ENCODE measurements at places on chromosomes 13 and 19.
A peak's percentile ranks its signal among the peaks of the same experiment; 100 is the strongest.

DNA sequence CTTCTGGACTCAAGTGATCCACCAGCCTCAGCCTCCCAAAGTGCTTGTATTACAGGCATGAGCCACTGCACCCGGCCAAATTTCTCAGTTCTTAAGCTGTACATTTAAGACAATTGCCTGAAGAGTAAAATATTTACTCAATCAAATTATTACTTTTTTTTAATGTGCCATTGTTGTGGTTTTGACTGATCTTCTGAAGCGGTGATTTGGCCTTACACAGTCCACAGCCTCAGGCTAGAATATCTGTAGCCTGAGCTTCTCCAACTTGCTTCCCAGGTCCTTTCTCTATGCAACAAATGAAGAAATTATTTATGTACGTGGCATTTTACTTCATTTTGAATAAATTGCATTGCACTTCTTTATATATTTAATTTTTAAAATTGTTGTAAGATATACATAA is 281.3 kb downstream of the KLF5 start:
- DNase-seq: no peak

DNA sequence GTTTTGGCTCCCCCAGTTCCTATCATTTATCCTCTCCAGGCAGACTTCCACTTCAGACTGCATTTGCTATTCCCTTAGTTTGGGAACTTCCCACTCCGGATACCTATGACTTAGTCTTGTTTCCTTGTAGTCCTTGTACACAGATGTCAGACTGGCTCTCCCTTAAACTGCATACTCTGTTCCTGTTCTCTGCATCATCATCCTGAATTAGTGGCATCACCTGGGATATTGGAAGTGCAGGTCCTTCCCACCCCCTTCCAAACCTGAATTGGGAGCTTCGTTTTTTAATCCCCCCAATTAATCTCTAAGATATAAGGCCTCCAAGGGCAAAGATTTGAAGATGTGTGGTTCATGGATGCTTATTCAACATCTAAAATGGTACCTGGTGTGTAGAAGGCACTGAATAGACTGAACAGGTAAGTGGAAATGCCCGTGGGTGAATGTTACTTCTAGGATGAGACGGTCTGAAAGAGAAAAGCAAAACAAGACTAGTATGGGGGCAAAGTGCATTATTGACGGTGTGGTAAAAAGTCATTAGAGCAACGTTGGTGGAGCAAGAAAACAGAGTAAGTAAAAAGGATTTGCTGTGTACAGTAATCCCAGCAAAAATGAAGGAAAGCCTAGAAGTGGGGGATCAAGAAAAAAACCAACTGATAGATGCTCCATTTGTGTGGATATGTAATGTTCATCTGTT is 9.6 kb downstream of the MIR17HG start:
- DNase-seq: no peak

DNA sequence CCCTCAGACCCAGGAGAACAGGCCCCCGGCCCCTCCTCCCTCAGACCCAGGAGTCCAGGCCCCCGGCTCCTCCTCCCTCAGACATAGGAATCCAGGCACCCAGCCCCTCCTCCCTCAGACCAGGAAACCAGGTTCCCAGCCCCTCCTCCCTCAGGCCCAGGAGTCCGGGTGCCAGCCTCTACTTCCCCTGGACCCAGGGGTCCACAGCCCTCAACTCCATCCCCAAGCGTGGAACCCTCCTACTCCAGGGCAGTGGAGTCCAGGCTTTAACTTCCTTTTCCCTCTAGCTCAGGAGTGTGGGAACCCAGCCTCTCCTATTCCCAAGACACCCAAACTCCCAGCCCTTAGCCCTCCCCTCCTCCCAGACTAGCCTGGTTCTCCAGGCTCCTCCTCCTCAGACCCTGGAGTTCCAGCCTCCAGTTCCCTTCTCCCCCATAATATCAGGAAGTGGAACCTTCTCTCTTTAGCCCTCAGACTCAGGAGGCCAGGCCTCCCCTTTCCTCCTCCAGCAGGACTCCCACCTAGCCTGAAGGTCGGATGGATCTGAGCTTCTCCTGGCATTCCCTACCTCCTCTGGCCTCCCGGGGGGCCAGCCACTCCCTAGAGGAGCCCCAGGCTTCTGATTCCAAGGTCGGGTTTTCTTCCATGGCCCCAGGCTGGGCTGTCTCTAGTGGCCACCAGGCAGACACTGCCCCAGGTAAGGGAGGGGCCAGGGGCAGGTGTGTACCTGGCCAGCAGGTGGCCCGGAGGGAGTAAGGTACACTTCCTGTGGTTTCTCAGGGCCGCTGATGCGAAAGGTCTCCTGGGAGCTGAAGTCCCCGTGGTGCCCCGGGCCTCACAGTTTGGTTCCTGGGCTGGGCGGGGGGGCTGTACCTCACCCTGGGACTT is at the start of gene TMC4:
TMC4 (minus strand) TSS at position 690 of the 888 bp plus-strand sequence; CDS start at position 647, 43 bp downstream.
- DNase-seq: no peak

GRCh38 chr19:11152318-11153062 is 3.1 kb downstream of the SPC24 start:
- no peak for DNase-seq

- no peak for DNase-seq
Observed at GRCh38 chr19:4823577-4823976, 7.9 kb downstream of the TICAM1 start.

DNA sequence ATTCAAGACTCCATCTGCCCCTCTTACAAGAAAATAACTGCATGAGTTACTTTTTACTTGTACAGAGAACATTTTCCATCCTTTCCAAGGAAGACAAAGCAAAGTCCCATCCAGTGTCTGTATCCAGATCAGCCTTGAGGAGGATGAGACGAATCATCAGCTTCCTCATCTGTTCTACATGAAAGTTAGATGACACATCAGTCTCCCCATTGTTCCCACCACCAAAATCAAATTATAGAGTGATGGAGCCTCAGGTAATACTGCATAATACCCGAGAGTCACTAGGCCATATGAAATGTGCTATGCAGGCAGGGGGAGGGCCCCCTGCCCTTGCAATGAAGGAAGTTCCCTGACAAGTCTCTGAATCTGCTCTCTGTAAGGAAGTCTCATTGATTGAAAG is 1244.6 kb upstream of the SLC10A2 start:
- no peak for DNase-seq

- DNase-seq: no peak
Observed at GRCh38 chr13:102318233-102318632, 83.6 kb downstream of the FGF14 start.

- DNase-seq: peak; percentile 89
Observed at GRCh38 chr19:39032063-39032918, at the start of gene FBXO27. Gene FBXO27, minus strand, starts transcription at chr19:39032549. Its CDS starts 322 bp downstream, at chr19:39032227.

GRCh38 chr13:110471833-110472162 is 89.7 kb downstream of the RAB20 start:
- no peak for DNase-seq

- no peak for DNase-seq
Observed at GRCh38 chr19:8302734-8303133, 5.4 kb downstream of the CD320 start.

DNA sequence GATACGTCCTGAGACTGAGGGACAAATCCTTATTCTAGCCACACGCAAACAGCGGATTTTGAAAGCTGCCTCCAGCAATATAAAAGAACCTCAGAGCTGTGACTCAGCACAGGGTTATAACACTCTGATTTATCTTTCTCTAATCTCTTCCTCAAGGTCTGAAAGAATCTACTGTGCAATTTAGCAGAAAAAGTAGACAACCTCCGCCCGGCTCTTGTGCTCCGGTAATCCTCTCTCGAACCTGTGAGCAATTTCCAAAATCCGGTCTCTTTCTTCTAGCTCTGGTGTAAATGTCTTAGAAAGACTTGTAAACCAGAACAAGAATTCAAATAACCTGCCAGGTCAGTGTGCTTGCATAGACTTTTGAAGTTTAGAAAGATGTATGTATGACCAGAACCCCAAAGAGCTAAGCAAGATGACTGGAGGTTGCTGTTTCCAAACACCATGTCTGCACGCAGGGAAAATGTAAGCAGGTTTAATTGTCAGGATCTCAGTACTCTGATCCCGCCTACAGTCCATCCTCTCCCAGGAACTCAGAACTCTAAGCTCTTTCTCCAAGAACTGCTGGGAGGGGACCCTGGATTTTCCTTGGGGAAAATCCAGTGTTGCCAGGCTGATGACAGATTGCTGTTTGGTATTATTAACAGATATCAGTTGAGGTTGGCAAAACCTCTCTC is 338.1 kb downstream of the RFC3 start:
- DNase-seq: peak; percentile 68

GRCh38 chr13:46817095-46817494 is 20.1 kb upstream of the ESD start:
- DNase-seq: no peak

- DNase-seq: no peak
Observed at GRCh38 chr19:1911098-1911497, 5.9 kb downstream of the ADAT3 start.

DNA sequence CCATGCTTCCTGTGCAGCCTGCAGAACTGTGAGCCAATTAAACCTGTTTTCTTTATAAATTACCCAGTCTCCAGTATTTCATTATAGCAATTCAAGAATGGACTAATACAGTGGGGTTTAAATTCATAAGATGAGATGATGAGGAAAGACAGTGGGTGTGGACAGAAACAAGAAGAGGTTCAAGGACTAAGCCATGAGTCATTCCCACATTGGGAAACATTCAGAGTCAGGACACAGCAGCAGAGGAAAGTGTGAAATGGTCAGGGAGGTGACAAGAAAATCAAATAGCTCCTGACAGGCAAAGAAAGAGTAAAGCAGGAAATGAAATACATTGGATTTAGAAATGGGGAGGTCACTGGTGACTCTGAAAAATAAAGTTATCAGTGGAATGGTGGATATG is 9.1 kb downstream of the ZNF841 start:
- DNase-seq: no peak

- peak; percentile 85 for DNase-seq
Observed at GRCh38 chr19:46016426-46017094, 6.3 kb downstream of the PGLYRP1 start.

DNA sequence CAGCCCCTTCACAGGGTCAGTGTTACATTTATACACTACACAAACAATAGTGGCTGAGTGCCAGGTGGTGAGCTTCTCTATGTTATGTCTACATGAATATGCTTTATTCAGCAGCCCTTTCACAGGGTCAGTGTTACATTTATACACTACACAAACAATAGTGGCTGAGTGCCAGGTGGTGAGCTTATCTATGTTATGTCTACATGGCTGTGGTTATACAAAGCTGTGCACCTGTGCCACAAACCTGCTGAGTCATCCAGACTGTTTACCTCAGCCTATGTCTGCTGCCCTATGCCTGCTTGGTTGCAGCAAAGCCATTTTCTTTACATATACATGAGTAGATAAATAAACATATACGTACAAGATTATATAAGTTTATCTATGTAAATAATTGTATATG is 76.5 kb downstream of the ZNF726 start:
- no peak for DNase-seq

- peak; percentile 73 for DNase-seq
Observed at GRCh38 chr19:35986664-35987570, 8.1 kb upstream of the SDHAF1 start.

GRCh38 chr19:51983361-51983760 is 3.3 kb downstream of the ZNF350 start:
- no peak for DNase-seq

DNA sequence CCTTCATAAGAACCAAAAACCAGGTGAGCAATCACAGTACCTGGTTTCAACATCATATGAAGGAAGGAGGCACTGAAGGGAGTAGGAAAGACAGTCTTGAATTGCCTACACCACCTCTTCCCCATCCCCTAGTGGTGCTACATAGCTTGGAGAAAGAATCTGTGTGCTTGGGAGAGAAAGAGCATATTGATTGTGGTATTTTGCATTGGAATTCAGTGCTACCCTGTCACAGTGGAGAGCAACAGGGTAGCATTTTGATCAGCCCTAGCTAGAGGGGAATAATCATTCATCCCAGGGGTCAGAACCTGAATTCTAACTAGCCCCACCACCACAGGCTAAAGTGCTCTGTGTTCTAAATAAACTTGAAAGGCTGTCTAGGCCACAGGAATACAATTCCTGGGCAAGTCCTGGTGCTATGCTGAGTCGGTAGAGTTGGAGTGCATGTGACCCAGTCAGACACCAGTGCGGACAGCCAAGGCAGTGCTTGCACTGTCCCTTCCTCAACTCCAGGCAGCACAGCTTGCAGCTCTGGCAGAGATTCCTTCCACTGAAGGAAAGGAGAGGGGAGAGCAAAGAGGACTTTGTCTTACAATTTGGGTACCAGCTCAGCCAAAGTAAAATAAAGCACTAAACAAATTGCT is 158.7 kb downstream of the VWA8 start:
- no peak for DNase-seq

DNA sequence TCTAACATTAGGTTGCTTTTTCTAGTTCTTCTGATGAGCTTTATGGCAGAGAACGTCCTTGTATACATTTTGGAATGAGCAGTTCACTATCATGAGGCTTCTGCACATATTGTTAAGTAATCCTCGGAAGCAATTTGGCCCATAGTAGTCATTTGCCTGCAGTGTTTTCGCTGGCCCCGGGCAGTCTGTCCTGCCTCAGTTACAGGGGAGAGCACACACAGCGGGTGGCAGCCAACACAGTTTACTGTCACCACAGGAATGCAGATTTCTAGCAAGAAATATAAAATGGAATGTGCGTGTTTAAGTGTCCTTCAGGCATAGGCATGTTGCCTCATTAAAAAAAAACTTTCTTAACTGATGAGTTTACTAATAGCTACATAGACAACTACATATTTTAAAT is 71.5 kb upstream of the GJB6 start:
- DNase-seq: no peak

- no peak for DNase-seq
Observed at GRCh38 chr13:110348309-110349105, 41.4 kb downstream of the COL4A2 start.

DNA sequence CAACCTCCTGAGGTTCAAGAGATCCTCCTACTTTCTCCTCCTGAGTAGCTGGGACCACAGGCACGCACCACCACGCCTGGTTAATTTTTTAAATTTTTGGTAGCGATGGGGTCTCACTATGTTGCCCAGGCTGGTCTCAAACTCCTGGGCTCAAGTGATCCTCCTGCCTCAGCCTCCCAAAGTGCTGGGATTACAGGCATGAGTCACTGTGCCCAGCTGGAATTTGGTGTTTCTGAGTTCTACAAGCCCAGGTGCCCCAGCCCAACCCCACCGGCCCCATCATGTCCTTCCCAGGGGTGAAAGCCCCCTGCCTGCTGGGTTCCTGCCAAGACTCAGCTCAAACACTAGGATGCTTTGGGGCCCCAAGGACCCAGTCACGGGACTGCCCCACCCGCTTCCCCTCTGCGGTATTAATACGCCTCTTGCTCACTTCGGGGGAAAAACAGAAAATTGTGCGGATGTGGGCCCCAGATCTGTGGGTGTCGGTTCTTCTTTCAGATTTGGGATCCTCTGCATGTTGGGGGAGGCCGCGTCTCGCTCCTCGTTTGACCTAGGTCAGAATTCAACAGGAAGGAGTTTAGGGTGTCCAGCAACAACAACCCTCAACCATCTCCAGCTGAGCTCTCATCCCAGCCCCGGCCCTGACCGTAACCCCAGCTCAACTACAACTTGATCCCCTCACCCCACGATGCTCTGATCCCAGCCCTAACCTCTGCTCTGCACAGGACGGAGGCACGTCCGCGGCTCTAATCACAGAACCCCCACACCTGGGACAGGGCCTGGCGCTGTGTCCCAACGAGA is 3.7 kb upstream of the FCER2 start:
- DNase-seq: no peak

DNA sequence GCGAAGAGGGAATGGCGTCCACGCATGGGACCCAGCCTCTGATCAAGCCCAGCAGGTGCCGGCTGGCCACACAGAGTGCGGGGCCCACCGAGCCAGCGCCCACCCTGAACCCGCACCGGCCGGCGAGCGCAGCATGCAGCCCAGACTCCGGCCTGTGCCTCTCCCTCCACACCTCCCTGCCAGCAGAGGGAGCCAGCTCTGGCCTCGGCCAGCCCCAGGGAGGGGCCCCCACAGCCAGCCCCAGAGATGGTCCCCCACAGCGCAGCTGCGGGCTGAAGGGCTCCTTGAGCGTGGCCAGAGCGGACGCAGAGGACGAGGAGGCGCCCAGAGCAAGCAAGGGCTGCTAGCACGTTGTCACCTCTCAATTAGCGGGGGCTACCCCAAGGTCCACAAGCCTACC is 904.5 kb downstream of the SLITRK6 start:
- DNase-seq: no peak

Data from G401 (cell line).